ENCODE measurements at places on chromosomes 7 and 10. TPM values are rescaled to one million over a fixed set of nuclear protein-coding genes. Genes with fewer than 3 reads are reported as not detected.
A peak's percentile ranks its signal among the peaks of the same experiment; 100 is the strongest.

The SLC26A4 gene
- 0.61 TPM for polyA plus RNA-seq

DNA sequence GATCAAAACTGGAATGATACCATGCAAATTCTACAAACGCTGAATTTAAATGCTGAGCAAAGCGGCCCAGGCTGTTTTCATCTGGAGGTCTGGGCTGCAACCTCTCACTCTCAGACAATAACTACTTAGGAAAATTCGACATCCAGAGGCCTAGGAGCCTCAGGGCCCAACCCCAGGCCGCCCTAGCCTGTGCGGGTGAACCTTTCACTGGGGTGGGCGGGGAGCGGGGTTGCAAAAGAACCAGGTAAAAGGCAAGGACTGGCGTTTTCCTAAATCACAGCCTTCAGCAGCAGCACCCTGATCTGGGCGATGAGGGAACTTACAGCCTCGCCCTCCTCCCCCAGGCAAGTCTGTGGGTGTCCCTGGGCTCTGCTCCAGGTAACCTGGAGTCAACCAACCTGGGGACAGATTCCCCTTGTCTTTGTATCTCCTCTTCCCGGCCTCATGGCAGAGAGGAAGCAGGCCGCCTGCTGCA is 33.4 kb downstream of the CALML5 start:
- no peaks in the 10 kb centered on the region for H3K4me1 ChIP-seq
- H3K4me3 ChIP-seq: no peak overlapping the region
- H3K27me3 ChIP-seq: no peaks in the 10 kb centered on the region
- no peak overlapping the region for H3K27ac ChIP-seq
- H3K36me3 ChIP-seq: no peaks in the 10 kb centered on the region

The GJD4 gene
- polyA plus RNA-seq: not detected

DNA sequence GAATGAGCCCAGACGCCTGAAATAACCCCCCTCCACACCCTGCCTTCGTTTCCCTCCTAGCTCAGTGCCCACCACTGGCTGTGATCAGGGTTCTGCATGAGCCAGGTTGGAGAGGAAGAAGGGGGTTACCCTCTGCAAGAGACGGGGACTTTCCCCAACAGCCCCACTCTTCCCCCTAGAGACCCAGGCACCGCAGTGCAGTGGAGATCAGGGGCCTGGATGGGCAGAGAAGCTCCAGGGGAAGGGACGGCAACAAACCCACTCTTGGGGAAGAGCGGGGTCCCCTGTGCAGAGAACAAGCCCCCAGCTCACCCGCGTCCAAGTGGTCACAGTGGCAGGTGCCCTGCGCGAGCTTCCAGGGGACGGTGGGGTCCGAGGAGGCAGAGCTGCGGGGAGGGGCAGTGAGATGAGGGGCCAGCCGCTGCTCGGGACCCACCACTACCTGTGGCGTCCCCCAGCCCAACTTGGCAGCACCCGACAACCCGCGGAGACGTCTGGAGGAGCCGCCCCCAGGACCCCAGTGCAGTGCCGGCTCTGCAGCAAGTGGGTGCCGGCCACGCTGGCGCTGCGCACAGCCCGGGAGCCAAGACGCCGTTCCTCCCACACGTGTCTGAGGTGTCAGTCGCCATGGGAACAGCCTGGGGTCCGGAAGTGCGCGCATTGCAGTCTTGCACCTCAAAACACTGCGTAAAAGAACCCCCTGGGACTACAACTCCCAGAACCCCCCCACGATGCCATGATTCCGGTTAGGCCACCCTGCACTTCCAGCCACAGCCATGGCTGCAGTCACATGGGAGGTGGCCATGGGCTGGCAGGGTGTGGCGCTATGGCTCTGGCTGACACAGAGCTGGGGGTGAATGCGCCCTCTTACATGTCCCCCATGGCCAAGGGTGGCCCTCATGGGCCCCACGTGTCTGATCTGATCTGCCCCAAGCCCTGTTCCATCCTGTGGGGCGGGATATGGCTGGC is 45.8 kb upstream of the WIPI2 start:
- no peak overlapping the region for H3K27ac ChIP-seq
- no peak overlapping the region for H3K4me3 ChIP-seq
- H3K27me3 ChIP-seq: no peaks in the 10 kb centered on the region
- no peaks in the 10 kb centered on the region for H3K36me3 ChIP-seq
- H3K4me1 ChIP-seq: no peaks in the 10 kb centered on the region

GRCh38 chr7:106982415-106982814 is 62.1 kb upstream of the PRKAR2B start:
- no peaks in the 10 kb centered on the region for H3K36me3 ChIP-seq
- no peaks in the 10 kb centered on the region for H3K27me3 ChIP-seq
- H3K4me3 ChIP-seq: no peak overlapping the region
- H3K4me1 ChIP-seq: no peaks in the 10 kb centered on the region
- H3K27ac ChIP-seq: no peak overlapping the region
- no peak for DNase-seq

The SPDYE5 gene
- polyA plus RNA-seq: not detected

GRCh38 chr10:131350660-131351059 is 39.1 kb upstream of the TCERG1L start:
- no peak overlapping the region for H3K4me3 ChIP-seq
- no peaks in the 10 kb centered on the region for H3K36me3 ChIP-seq

GRCh38 chr10:69374242-69374641 is 42.5 kb downstream of the TACR2 start:
- H3K27ac ChIP-seq: no peak overlapping the region
- no peaks in the 10 kb centered on the region for H3K4me1 ChIP-seq
- H3K4me3 ChIP-seq: no peak overlapping the region
- DNase-seq: no peak

The SMKR1 gene
- 5.8 TPM for polyA plus RNA-seq

GRCh38 chr10:33098951-33099663 is 141.1 kb upstream of the ITGB1 start:
- no peak overlapping the region for H3K4me3 ChIP-seq
- no peak overlapping the region for H3K27ac ChIP-seq
- no peak for DNase-seq

- H3K4me1 ChIP-seq: no peaks in the 10 kb centered on the region
- H3K4me3 ChIP-seq: 0 out of 2 replicates have a peak overlapping the region, but pooled peaks have one; percentile 2
- no peaks in the 10 kb centered on the region for H3K27me3 ChIP-seq
- H3K36me3 ChIP-seq: no peaks in the 10 kb centered on the region
- DNase-seq: no peak
- no peak overlapping the region for H3K27ac ChIP-seq
Measured at GRCh38 chr7:144452064-144452463, 48.6 kb upstream of the NOBOX start.

DNA sequence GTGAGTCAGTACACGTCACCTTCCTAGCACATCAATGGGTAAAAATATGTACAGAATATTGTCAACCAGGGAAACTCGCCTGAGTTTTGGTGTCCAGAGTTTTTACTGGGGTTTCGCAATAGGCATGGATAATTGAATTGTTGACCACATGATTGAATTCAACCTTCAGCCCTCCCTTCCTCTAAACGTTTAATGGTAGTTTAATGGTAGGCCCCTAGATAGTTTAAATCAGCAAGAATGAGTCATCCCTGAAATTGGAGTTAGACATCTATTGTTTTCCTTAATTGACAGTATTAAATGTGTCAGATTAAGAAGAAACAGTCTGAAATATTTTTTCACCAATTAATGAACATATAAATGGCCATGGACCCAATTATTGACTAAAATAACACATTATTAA is 57.8 kb upstream of the CACNA2D1 start:
- no peaks in the 10 kb centered on the region for H3K4me1 ChIP-seq
- H3K36me3 ChIP-seq: no peaks in the 10 kb centered on the region
- no peak overlapping the region for H3K27ac ChIP-seq
- no peak overlapping the region for H3K4me3 ChIP-seq
- H3K27me3 ChIP-seq: no peaks in the 10 kb centered on the region

GRCh38 chr10:71359364-71360046 is 37.2 kb upstream of the CDH23 start:
- DNase-seq: no peak
- H3K4me1 ChIP-seq: no peaks in the 10 kb centered on the region
- H3K36me3 ChIP-seq: no peaks in the 10 kb centered on the region
- H3K27ac ChIP-seq: no peak overlapping the region

- H3K27ac ChIP-seq: no peak overlapping the region
- H3K36me3 ChIP-seq: no peaks in the 10 kb centered on the region
- H3K4me3 ChIP-seq: no peak overlapping the region
- no peaks in the 10 kb centered on the region for H3K27me3 ChIP-seq
- H3K4me1 ChIP-seq: no peaks in the 10 kb centered on the region
- no peak for DNase-seq
Measured at GRCh38 chr10:61984803-61985418, 83.4 kb downstream of the ARID5B start.

The ANXA8 gene
- 0.41 TPM for polyA plus RNA-seq

DNA sequence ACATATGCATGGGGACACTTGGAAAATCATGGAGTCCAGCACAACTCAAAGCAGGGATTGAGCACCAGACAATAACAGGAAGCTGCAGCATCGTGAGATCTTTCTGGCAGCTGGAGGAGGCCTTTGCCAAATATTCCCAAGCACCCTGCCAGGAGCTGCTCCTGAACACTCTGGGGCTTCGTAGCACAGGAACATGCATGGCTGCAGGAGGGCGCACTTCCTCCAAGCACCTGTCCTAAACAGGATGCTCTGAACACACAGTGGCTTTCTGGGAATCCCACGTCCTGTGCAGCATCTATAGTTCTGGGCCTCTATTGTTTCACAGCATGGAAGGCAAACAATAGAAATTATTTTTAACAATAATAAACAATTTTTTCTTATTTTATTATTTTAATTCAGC is 4.1 kb downstream of the ABLIM1 start:
- H3K36me3 ChIP-seq: no peaks in the 10 kb centered on the region
- no peak overlapping the region for H3K4me3 ChIP-seq
- H3K4me1 ChIP-seq: no peaks in the 10 kb centered on the region
- H3K27ac ChIP-seq: no peak overlapping the region
- H3K27me3 ChIP-seq: no peaks in the 10 kb centered on the region
- DNase-seq: no peak

- no peak for DNase-seq
- no peak overlapping the region for H3K27ac ChIP-seq
- H3K4me1 ChIP-seq: no peaks in the 10 kb centered on the region
- no peaks in the 10 kb centered on the region for H3K27me3 ChIP-seq
- H3K36me3 ChIP-seq: no peaks in the 10 kb centered on the region
Measured at GRCh38 chr7:154450451-154450850, 398.3 kb downstream of the DPP6 start.

The ITIH5 gene
- polyA plus RNA-seq: 0.05 TPM

The ZNF804B gene
- not detected for polyA plus RNA-seq

The MACROH2A2 gene
- polyA plus RNA-seq: 28.9 TPM

The CCL24 gene
- polyA plus RNA-seq: not detected

The GNGT1 gene
- polyA plus RNA-seq: 0.15 TPM

DNA sequence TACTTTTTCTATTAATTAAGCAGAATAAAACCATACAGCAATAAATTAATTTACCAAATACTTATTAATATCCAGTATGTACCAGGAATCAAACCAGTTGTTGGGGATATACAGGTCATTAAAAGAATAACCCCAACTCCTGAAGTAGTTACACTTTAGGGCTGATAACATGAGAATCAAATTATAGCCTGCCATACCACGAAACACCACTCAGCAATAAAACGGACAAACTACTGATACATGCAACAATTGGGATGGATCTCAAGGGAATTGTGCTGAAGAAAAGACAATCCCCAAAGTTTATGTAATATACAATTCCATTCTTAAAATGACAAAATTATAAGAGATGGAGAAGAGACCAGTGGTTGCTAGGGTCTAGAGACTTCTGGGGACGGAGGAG is 22.7 kb downstream of the MCMBP start:
- H3K36me3 ChIP-seq: peaks cover 57% of the 10 kb centered on the region
- H3K27ac ChIP-seq: peak overlapping the region; percentile 53
- no peak for DNase-seq
- H3K27me3 ChIP-seq: no peaks in the 10 kb centered on the region
- H3K4me1 ChIP-seq: no peaks in the 10 kb centered on the region
- H3K4me3 ChIP-seq: no peak overlapping the region

DNA sequence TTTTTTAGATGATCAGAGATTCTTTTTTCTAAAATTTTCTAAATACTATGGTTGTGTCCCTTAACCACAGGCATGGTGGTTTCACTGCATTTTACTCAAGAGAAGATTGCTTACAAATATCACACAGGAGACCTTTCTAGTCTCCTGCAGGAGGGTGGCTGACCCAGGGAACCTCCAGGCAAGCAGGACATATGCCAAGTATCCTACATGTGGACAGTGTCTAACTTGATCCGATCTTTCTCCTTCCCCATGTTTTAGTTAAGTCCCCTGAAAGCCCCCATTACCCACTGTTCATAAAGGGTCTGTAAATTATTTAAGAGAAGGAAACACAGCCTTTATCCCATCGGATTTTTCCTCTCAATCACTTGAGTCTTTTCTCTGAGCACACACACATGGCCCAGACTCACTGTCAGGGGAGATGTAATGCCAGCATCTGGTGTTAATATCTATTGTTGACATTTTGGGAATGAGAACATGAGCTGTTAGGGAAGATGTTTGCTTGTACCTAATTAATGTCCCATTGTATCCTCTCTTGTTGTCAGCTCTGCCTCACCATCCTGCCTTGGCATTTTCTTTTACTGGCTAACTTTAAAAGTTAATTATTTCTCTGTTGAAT is 755.2 kb downstream of the AUTS2 start:
- H3K36me3 ChIP-seq: no peaks in the 10 kb centered on the region
- no peak overlapping the region for H3K4me3 ChIP-seq
- H3K27me3 ChIP-seq: no peaks in the 10 kb centered on the region
- peaks cover 46% of the 10 kb centered on the region for H3K4me1 ChIP-seq
- H3K27ac ChIP-seq: peak overlapping the region; percentile 30

The TMEM72 gene
- polyA plus RNA-seq: not detected

GRCh38 chr7:35584990-35585389 is 109.9 kb downstream of the HERPUD2 start:
- H3K27ac ChIP-seq: no peak overlapping the region
- H3K27me3 ChIP-seq: no peaks in the 10 kb centered on the region
- no peaks in the 10 kb centered on the region for H3K36me3 ChIP-seq
- H3K4me1 ChIP-seq: peaks cover 8% of the 10 kb centered on the region
- H3K4me3 ChIP-seq: no peak overlapping the region
- DNase-seq: no peak

DNA sequence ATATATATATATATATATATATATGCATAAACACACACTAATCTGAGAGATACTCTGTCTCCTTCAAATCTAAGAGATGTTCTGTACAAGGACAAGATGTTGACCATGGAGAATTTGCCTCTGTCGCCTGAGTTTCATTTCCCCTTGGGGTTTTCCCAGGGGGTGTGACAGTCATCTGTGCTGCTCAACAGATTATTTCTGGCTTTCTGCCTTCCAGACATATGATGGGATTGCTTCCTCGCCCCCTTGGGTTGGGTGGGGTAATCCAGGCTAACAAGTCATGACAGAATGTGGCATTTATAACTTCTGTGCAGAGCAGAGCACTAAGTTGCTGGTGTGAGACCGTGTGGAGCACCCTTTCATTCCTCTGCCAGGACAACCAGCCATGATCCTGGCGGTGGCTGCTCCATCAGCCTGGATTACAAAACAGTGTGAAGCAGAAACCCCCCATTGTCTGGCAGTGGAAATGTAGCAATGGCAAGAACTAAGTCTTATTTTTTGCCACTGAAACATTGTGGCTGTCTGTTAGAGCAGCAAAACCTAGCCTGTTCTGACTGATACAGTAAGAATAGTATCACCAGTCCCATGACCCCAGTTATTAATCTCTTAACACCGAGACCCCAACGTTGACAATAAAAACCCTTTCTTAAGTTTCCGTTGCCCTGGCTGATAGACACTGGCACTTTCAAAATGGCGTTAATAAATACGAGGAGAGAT is 13.7 kb upstream of the USP6NL start:
- H3K27me3 ChIP-seq: no peaks in the 10 kb centered on the region
- no peaks in the 10 kb centered on the region for H3K36me3 ChIP-seq
- no peak for DNase-seq
- H3K4me1 ChIP-seq: no peaks in the 10 kb centered on the region
